ENCODE measurements at places on chromosomes 2 and 18.

DNA sequence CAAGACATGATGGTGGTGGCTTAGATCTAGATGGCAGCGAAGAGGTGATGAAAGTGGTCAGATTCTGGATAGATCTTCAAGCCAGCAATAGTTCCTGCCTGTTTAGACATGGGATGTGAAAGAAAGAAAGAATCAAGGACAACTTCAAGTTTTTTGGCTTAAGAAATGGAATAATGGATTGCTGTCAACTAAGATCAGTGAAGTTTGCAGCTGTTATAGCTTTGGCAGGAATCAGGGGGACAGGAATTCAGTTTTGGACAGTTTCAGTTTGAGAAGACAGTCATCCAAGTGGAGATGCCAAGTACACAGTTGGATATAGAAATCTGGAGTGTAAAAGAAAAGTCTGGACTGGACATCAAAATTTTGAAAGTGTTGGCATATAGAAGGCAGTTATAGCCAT is 283.7 kb upstream of the PKDCC start:
- no peak for DNase-seq

- DNase-seq: no peak
Measured at GRCh38 chr18:79553696-79554095, 125.9 kb upstream of the CTDP1 start.

GRCh38 chr2:141399270-141399669 is 731.5 kb downstream of the LRP1B start:
- DNase-seq: no peak

- no peak for DNase-seq
Measured at GRCh38 chr2:231161877-231162329, 36.5 kb upstream of the ARMC9 start.

GRCh38 chr2:124874219-124874618 is 849.1 kb downstream of the CNTNAP5 start:
- no peak for DNase-seq

DNA sequence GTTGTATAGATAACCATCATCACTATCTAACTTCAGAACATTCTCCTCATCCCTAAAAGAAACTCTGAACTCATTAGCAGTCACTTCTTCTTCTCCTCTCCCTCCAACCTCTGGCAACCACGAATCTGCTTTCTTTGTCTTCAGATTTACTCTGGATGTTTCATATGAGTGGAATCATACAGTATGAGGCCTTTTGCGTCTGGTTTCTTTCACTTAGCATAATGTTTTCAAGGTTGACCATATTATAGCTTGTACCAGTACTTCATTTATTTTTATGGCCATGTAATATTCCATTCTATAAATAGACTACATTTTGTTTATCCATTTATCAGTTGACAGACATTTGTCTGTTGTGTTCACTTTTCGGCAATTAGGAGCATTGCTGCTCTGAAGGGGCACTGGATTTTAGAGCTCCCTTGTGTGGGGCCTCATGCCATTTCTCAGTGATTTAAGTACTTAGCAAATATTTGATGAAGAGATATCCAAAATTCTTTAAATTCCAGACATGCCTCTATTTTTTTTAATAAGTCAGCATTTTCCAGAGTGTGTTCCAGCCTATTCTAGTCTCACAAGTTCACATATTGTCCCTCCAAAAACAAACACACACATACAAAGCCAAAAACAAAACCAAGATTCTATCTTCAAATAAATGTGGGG is 22.5 kb upstream of the MAP3K20 start:
- no peak for DNase-seq

All from midbrain (tissue), 1 donor.